Activated T-helper 1 cell treated with anti-CD3 and anti-CD28 coated beads, Interleukin-12 subunit alpha, Interleukin-12 subunit beta, Interleukin-2, Interleukin-4 antibody, amounts not matched to agents 30 ng/mL and 10 ng/mL and 1 ng/mL, durations not matched to agents 14 hours and 24 hours and 36 hours (primary cell): ENCODE measurements at places on chromosomes 3 and 15.
A peak's percentile ranks its signal among the peaks of the same experiment; 100 is the strongest.

DNA sequence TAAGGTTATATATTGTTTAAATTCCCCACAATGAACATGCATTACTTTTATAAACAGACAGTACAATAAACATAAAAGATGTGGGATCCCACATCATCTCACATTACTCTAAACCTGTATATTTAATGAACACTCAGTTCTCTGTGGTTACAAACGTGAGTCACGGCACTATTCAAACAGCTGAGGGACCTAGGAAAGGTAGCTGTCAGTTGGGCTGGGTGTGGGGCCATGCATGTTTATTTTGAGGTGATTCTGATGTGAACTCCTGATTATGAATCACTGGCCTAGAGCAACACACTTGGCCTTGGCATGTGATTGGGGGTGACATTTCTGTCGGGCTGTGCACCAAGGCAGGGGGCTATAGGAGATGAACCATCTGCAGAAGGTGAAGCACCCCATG is 147.6 kb upstream of the HACD2 start:
- H3K27me3 ChIP-seq, result peaks cover 15% of the 10 kb centered on the region
- H3K4me1 ChIP-seq, result no peaks in the 10 kb centered on the region
- no peak for DNase-seq
- H3K4me3 ChIP-seq, result no peak overlapping the region
- no peak overlapping the region for H3K27ac ChIP-seq

- peaks cover 17% of the 10 kb centered on the region for H3K27me3 ChIP-seq
- H3K4me1 ChIP-seq, result no peaks in the 10 kb centered on the region
- H3K36me3 ChIP-seq, result no peaks in the 10 kb centered on the region
Observed at GRCh38 chr3:129330409-129330808, 51.7 kb downstream of the HMCES start.

DNA sequence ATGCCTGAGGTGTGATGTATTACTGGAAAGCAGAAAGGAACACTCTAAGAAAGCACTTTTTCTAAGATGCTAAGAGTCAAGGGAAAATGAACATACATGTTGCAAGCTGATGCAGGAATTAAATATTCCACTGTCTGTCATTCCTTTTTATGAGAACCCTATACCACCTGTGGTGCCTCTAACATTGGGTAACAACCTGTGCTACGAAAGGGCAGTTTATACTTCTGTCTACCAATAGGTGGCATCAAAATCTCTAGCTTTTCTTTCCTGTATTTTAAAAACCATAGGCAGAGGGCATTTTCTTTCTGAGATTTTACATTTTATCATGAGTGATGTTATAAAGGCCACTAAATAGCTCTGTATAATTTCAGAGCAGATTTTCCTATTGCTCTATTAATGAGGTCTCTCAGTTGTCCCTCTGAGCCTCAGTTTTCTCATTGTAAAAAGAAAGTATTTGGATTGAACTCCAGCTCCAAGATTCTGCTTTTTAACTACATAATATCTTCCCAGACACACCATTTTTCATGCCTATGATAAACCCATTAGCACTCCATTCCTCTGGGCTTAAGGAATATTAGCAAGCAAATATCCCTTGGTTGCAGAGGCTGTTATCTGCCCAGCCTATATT is 3.5 kb upstream of the CPNE4 start:
- no peak overlapping the region for H3K4me3 ChIP-seq
- no peak for DNase-seq
- H3K36me3 ChIP-seq, result no peaks in the 10 kb centered on the region

GRCh38 chr3:35677797-35678196 is 38.5 kb downstream of the ARPP21 start:
- H3K36me3 ChIP-seq, result no peaks in the 10 kb centered on the region
- H3K27ac ChIP-seq, result no peak overlapping the region
- H3K27me3 ChIP-seq, result peaks cover 2% of the 10 kb centered on the region
- H3K4me3 ChIP-seq, result no peak overlapping the region
- no peak for DNase-seq

- H3K4me1 ChIP-seq, result peaks cover 22% of the 10 kb centered on the region
- peaks cover 4% of the 10 kb centered on the region for H3K36me3 ChIP-seq
- peaks cover 3% of the 10 kb centered on the region for H3K27me3 ChIP-seq
- H3K27ac ChIP-seq, result no peak overlapping the region
- DNase-seq, result no peak
Observed at GRCh38 chr3:15102256-15102655, 3.3 kb upstream of the RBSN start.

DNA sequence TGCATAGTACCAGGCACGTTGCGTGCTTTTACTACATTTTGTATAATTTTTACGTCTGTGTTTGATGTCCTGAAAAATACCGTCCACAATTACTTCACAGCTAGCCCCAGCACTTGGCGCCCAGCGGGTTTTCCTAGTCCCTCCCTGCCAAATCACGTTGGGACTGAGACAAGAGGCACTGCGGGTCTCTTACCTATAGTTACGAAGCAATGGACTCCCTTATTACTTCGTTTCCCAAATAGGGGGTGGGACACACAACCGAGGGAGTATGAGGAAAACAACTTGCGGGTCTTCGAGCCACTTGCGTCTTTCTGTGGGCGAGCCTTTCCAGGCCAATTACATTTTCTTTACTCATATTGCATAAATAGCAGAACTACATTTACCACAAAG is 620 bp upstream of the CMSS1 start:
- no peak for DNase-seq
- H3K4me1 ChIP-seq, result peaks cover 35% of the 10 kb centered on the region
- H3K27ac ChIP-seq, result peak overlapping the region; percentile 90
- H3K4me3 ChIP-seq, result peak overlapping the region; percentile 88
- H3K27me3 ChIP-seq, result no peaks in the 10 kb centered on the region
- H3K36me3 ChIP-seq, result peaks cover 9% of the 10 kb centered on the region

GRCh38 chr3:102176333-102177050 is 258.3 kb upstream of the ZPLD1 start:
- peaks cover 4% of the 10 kb centered on the region for H3K27me3 ChIP-seq
- H3K36me3 ChIP-seq, result peaks cover 3% of the 10 kb centered on the region
- H3K4me3 ChIP-seq, result no peak overlapping the region
- H3K27ac ChIP-seq, result no peak overlapping the region

DNA sequence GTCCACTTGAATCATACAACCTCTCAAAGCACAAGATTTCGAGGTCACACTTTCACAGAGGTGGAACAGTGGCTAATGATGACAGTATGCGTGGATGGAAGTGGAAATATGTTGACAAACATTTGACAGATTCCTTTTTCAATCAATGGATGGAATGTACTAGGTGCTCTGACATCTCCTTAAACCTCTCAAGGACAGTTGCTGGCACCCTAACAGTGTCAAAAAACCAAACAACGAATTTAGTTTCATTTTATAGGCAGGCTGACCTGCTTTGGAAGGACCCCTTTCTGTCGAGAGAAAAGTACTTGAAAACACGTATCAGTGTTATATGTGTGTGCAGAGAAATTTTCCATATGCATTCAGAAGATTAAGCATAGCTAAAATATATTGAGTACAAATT is 779.8 kb upstream of the LMCD1 start:
- no peaks in the 10 kb centered on the region for H3K27me3 ChIP-seq
- H3K36me3 ChIP-seq, result no peaks in the 10 kb centered on the region
- DNase-seq, result no peak
- H3K27ac ChIP-seq, result no peak overlapping the region

DNA sequence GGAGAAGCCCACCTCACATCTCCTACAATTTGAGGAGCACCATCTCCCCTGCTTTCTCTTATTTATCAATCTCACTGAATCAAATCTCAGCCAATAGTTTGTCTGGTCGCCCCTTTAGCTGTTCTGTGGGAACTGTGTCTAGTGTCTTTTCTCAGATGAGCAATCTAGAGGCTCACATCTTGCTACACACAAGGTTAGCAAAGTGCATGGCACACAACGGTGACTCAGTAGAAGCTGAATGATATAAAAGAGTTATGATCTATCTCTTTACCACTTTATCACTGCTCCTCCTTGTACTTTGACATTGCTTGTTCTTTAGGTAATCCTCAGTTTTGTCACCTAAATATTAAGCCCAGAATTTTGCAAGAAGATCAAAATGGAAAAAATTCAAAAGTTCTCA is 16.8 kb upstream of the COLQ start:
- DNase-seq, result no peak
- H3K27ac ChIP-seq, result no peak overlapping the region
- no peak overlapping the region for H3K4me3 ChIP-seq

GRCh38 chr15:78034495-78035191 is 42.9 kb downstream of the TBC1D2B start:
- H3K4me1 ChIP-seq, result peaks cover 84% of the 10 kb centered on the region
- peak overlapping the region; percentile 17 for H3K4me3 ChIP-seq
- peaks cover 39% of the 10 kb centered on the region for H3K36me3 ChIP-seq
- DNase-seq, result peak; percentile 79

DNA sequence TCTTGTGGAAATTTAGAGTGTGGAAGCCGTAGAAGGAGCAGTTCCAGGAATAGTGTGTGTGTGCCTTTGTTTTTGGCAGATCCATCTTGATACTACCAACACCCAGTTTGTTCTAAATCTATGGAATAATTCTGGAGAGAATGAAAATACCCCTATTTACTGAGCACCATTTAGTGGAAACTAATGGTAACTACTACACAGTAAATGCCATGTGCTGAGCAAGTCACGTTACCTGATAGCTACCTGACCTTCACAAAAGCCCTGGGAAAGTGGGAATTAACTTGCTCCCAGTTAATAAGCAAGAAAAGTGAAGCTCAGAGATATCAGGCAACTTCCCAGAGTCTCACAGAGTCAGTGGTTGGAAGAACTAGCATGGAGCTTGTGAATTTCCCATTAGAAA is 137.7 kb downstream of the ARPP21 start:
- H3K4me1 ChIP-seq, result no peaks in the 10 kb centered on the region
- DNase-seq, result no peak
- no peak overlapping the region for H3K4me3 ChIP-seq
- H3K27me3 ChIP-seq, result no peaks in the 10 kb centered on the region

DNA sequence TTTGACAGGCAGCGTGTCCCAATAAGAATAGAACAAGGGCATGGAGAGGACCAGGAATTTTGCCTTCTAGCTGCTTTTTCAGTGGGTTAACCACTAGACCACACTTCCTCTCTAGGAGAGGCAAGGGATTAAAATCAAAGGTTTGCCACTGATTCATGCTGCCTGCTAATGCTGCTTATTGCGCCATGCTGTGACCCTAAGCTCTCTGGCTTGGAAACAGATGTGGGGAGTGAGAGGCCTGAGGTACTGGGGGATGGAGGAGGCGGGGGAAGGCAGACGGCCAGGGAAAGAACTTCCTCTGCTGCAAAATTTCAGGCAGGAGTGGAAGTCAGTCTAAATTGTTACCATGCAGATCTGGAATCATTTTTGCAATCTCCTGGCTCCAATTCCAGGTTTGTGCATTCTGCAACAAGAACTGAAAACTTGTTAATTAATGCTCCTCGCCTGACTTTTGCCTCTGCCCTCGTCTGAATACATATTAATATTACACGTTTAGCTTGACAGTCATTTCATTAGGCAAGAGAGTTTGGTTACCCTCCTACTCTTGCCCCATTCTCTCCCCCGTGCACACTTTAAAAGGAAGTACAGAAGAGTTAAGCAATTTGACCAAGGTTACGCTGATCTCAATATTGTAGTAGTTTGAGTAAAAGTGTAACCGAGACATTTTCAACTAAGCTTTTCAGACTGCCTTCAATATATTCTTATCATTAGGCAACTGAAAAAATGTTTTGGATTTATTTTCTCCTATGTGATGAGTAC is 121.7 kb upstream of the SPRED1 start:
- H3K4me1 ChIP-seq, result peaks cover 20% of the 10 kb centered on the region
- DNase-seq, result no peak
- peaks cover 13% of the 10 kb centered on the region for H3K27me3 ChIP-seq
- no peaks in the 10 kb centered on the region for H3K36me3 ChIP-seq
- no peak overlapping the region for H3K27ac ChIP-seq

- H3K4me3 ChIP-seq, result no peak overlapping the region
- no peaks in the 10 kb centered on the region for H3K36me3 ChIP-seq
- no peak overlapping the region for H3K27ac ChIP-seq
- DNase-seq, result no peak
- no peaks in the 10 kb centered on the region for H3K27me3 ChIP-seq
Observed at GRCh38 chr3:127438951-127439350, 151.1 kb upstream of the PRR20G start.

DNA sequence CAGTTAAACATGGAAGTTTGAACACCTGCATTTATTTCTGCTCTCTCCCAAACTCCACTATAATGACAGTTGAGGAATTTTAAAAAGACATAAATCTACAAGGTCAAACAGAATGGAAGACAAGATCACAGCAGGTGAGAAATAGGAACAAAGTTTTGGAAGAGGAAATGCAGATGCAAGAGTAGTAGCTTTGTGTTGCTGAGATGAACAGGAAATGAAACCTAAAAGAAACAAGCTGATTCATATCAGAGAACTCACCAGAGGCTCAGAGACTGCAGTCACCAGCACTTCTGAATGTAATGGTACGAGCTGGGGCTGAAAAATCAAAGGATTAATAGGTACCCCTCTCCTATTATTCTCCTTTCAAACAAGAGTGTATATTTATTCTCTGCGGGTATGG is 459.9 kb downstream of the RAP2B start:
- peaks cover 13% of the 10 kb centered on the region for H3K36me3 ChIP-seq
- peak overlapping the region; percentile 87 for H3K27ac ChIP-seq
- peak overlapping the region; percentile 41 for H3K4me3 ChIP-seq
- peaks cover 61% of the 10 kb centered on the region for H3K4me1 ChIP-seq
- no peak for DNase-seq

DNA sequence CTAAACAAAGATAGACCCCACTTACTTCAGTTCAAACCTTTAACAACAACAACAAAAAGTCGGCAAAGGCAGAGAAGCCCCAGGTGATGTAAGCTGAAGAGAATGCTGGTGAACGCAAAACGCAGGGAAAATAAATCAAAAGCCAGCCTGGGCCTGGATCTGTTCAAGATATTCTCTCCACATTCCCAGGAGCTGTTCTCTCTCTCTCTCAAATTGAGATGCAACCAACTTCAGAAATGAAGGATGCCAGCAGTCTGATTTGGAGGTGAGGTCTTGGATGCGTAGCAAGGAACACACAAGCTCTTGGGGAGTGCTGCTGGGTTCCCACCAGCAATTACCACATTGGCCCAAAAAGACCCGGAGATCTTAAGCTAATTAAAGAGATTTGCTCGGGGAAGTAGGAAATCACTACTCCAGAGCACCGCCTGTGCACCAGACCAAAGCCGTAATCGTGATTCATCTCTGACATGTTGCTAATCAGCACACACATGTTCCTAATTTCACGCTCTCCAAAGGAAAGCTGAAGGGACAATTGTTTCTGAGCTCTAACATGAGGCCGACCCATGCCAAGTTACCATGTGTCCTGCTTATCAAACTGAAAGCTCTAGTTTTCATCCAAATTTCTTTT is 37.1 kb downstream of the IL17RD start:
- H3K4me3 ChIP-seq, result no peak overlapping the region
- H3K4me1 ChIP-seq, result no peaks in the 10 kb centered on the region
- H3K27me3 ChIP-seq, result peaks cover 10% of the 10 kb centered on the region
- DNase-seq, result no peak
- no peak overlapping the region for H3K27ac ChIP-seq
